ENCODE measurements at places on chromosomes 3 and 15. TPM values are rescaled to one million over a fixed set of nuclear protein-coding genes. Genes with fewer than 3 reads are reported as not detected.

Gene IL1RAP
- 11.0 TPM for total RNA-seq

- peak; percentile 87 for DNase-seq
- H3K4me1 ChIP-seq, result peaks cover 25% of the 10 kb centered on the region
- H3K36me3 ChIP-seq, result no peaks in the 10 kb centered on the region
- no peaks in the 10 kb centered on the region for H3K27me3 ChIP-seq
These were observed at the start of gene ZBTB20 for GRCh38 chr3:115146418-115147328. ZBTB20 (minus strand) TSS chr3:115147288.

- H3K27ac ChIP-seq, result no peak overlapping the region
- no peaks in the 10 kb centered on the region for H3K4me1 ChIP-seq
- H3K4me3 ChIP-seq, result no peak overlapping the region
These were observed 12.1 kb upstream of the MGA start for GRCh38 chr15:41648097-41648496.

DNA sequence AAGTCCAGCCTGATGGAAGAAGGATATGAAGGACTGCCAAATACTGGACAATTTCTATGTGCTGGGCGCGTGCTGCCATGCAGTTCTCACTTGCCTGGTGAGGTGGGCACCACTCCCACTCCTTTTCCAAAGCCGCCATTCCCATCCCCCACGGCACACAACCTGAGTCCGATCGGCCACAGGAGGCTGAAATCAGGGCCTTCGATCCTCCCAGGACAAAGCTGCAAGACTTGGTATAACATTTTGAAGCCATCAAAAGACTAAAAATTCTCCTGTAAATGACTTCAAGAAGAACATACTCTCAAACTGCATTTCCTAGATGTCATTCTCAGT lies 3.1 kb upstream of the MAP6D1 start:
- H3K4me3 ChIP-seq, result no peak overlapping the region
- H3K4me1 ChIP-seq, result peaks cover 13% of the 10 kb centered on the region
- H3K36me3 ChIP-seq, result peaks cover 11% of the 10 kb centered on the region
- no peak for DNase-seq
- no peak overlapping the region for H3K27ac ChIP-seq

- no peak overlapping the region for H3K4me3 ChIP-seq
- H3K27ac ChIP-seq, result no peak overlapping the region
- DNase-seq, result no peak
- H3K4me1 ChIP-seq, result peaks cover 30% of the 10 kb centered on the region
These were observed 2.4 kb upstream of the VIPR1 start for GRCh38 chr3:42500091-42500490.

GRCh38 chr3:120838441-120839091 lies 69.4 kb upstream of the STXBP5L start:
- H3K27me3 ChIP-seq, result no peaks in the 10 kb centered on the region
- no peaks in the 10 kb centered on the region for H3K36me3 ChIP-seq
- no peak overlapping the region for H3K4me3 ChIP-seq
- no peak overlapping the region for H3K27ac ChIP-seq

- no peaks in the 10 kb centered on the region for H3K27me3 ChIP-seq
- no peak overlapping the region for H3K4me3 ChIP-seq
- no peaks in the 10 kb centered on the region for H3K36me3 ChIP-seq
- DNase-seq, result no peak
- H3K4me1 ChIP-seq, result peaks cover 17% of the 10 kb centered on the region
These were observed 3.2 kb downstream of the SEMA7A start for GRCh38 chr15:74430510-74430951.

- H3K27me3 ChIP-seq, result no peaks in the 10 kb centered on the region
- no peaks in the 10 kb centered on the region for H3K36me3 ChIP-seq
- peak overlapping the region; percentile 19 for H3K4me3 ChIP-seq
- peak overlapping the region; percentile 33 for H3K27ac ChIP-seq
- peak; percentile 14 for DNase-seq
These were observed 6.0 kb downstream of the GABRR3 start for GRCh38 chr3:98029083-98029482.

GRCh38 chr3:33044676-33045075 lies 52.3 kb downstream of the GLB1 start:
- H3K4me1 ChIP-seq, result peaks cover 89% of the 10 kb centered on the region
- no peak overlapping the region for H3K4me3 ChIP-seq
- DNase-seq, result peak; percentile 80

- no peak for DNase-seq
- H3K27me3 ChIP-seq, result no peaks in the 10 kb centered on the region
- no peak overlapping the region for H3K27ac ChIP-seq
- H3K4me3 ChIP-seq, result no peak overlapping the region
- no peaks in the 10 kb centered on the region for H3K36me3 ChIP-seq
These were observed 60.0 kb downstream of the PLOD2 start for GRCh38 chr3:146100825-146101444.

DNA sequence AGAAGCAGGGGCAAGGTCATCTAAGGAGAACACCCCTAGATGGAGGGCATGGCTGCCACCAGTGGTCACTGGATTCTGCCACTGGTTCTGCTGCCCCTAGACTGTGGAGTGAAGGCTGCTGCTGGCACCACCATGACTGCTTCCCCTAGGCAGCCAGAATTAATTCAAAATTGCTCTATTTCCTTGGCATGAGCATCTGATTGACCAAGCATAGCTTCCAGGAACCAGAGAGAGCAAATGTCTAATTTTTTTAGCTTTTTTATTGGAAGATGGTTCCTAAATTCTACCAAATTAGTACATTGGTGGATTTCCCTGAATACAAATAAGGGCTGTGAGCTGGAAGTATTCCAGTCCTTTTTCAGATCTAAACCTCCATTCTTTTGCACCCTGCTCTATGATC lies 270.2 kb upstream of the GBE1 start:
- no peak overlapping the region for H3K4me3 ChIP-seq
- no peak overlapping the region for H3K27ac ChIP-seq
- H3K27me3 ChIP-seq, result no peaks in the 10 kb centered on the region

- no peak overlapping the region for H3K4me3 ChIP-seq
- no peak for DNase-seq
- no peak overlapping the region for H3K27ac ChIP-seq
- no peaks in the 10 kb centered on the region for H3K27me3 ChIP-seq
- H3K4me1 ChIP-seq, result no peaks in the 10 kb centered on the region
These were observed 69.0 kb downstream of the COL6A5 start for GRCh38 chr3:130414457-130414856.

- H3K4me3 ChIP-seq, result no peak overlapping the region
- no peaks in the 10 kb centered on the region for H3K4me1 ChIP-seq
- H3K27me3 ChIP-seq, result no peaks in the 10 kb centered on the region
- H3K36me3 ChIP-seq, result no peaks in the 10 kb centered on the region
- no peak for DNase-seq
These were observed 268.5 kb downstream of the SQOR start for GRCh38 chr15:45903283-45903682.

DNA sequence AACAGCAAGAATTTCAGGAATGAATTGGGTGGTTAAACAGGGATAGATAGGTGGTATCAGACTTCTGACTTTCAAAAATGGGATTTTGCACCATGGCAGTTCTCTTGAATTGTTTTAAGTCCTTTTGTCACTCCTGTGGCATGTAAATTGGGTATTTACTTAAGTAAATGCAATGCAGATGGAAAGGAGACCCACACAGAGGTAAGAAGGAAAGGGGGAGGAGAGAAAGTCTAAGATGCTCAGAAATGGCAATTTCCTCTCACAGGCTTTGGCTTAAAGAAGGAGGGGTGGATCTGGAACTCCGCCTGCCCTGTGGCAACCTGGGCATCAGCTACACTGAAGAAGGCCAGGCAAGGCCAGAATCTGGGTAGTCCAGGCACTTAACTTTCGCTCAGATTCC lies 197.1 kb upstream of the UBE2E1 start:
- H3K36me3 ChIP-seq, result no peaks in the 10 kb centered on the region
- no peaks in the 10 kb centered on the region for H3K27me3 ChIP-seq
- no peak overlapping the region for H3K27ac ChIP-seq
- H3K4me3 ChIP-seq, result no peak overlapping the region

- DNase-seq, result no peak
- H3K27me3 ChIP-seq, result no peaks in the 10 kb centered on the region
- H3K27ac ChIP-seq, result no peak overlapping the region
- no peak overlapping the region for H3K4me3 ChIP-seq
These were observed 191.6 kb downstream of the GREM1 start for GRCh38 chr15:32909431-32909830.

Gene SPATA12
- not detected for total RNA-seq

DNA sequence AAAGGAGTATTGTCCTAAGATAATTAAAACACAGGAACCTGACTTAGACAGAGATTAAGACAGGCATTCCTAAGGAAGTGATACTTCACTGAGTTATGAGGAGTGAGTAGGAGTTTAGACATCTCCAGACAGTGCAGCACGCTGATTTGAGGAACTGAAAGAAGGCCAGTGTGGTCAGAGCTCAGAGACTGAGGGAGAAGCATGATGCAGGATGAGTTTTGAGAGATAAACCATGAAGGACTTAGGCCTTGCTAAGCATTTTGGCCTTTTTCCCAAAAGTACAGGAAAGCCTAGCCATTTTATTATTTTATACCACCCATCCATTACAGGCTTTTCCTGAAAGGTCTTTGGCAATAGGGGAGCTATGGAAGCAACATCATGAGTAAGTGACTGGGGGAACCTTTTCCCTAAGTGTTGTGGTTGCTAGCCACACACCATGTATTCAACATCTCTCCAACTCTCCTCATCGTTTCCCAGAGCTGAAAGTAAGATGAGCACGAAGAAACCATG lies 375.6 kb upstream of the TPRG1 start:
- no peaks in the 10 kb centered on the region for H3K36me3 ChIP-seq
- H3K27ac ChIP-seq, result no peak overlapping the region
- no peak for DNase-seq
- no peaks in the 10 kb centered on the region for H3K4me1 ChIP-seq

GRCh38 chr15:64121614-64122013 lies 25.8 kb downstream of the SNX1 start:
- peaks cover 80% of the 10 kb centered on the region for H3K36me3 ChIP-seq
- H3K27me3 ChIP-seq, result no peaks in the 10 kb centered on the region
- DNase-seq, result no peak
- H3K27ac ChIP-seq, result no peak overlapping the region

DNA sequence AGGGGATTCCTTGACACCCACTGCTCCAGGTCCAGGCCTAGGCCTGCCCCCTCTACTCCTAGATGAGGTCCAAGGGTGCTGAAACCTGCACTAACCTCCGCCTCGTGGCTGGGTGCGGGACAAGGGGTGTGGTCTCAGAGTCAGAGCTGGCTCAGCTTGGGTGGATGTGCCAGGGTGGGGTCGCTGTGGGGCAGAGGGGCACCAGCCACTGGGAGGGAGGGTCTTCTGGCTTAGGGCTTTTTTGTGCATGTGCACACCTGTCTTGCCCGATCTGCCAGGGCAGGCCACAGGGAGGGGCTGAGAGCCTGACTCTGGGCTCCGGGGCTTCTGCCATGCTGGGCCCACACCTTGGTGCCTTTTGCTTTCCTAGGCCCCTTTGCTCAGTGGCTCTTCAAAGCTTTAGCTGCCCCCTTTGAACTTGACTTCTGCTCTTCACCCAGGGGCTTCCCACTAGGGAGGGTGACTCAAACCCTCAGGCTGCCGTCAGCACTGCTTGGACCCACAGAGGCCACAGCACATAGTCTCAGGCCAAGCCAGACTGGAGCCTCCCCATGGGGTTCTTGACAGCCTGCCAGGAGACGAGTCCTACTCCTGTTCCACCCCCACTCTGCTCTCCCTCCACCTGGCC lies 73.0 kb downstream of the KLF13 start:
- H3K4me1 ChIP-seq, result peaks cover 15% of the 10 kb centered on the region
- H3K36me3 ChIP-seq, result no peaks in the 10 kb centered on the region
- H3K27ac ChIP-seq, result no peak overlapping the region
- H3K27me3 ChIP-seq, result no peaks in the 10 kb centered on the region
- H3K4me3 ChIP-seq, result no peak overlapping the region
- DNase-seq, result no peak

GRCh38 chr15:41577863-41578735 lies 19.1 kb downstream of the TYRO3 start:
- H3K4me3 ChIP-seq, result no peak overlapping the region
- H3K36me3 ChIP-seq, result no peaks in the 10 kb centered on the region
- H3K4me1 ChIP-seq, result no peaks in the 10 kb centered on the region
- no peak overlapping the region for H3K27ac ChIP-seq
- no peaks in the 10 kb centered on the region for H3K27me3 ChIP-seq

DNA sequence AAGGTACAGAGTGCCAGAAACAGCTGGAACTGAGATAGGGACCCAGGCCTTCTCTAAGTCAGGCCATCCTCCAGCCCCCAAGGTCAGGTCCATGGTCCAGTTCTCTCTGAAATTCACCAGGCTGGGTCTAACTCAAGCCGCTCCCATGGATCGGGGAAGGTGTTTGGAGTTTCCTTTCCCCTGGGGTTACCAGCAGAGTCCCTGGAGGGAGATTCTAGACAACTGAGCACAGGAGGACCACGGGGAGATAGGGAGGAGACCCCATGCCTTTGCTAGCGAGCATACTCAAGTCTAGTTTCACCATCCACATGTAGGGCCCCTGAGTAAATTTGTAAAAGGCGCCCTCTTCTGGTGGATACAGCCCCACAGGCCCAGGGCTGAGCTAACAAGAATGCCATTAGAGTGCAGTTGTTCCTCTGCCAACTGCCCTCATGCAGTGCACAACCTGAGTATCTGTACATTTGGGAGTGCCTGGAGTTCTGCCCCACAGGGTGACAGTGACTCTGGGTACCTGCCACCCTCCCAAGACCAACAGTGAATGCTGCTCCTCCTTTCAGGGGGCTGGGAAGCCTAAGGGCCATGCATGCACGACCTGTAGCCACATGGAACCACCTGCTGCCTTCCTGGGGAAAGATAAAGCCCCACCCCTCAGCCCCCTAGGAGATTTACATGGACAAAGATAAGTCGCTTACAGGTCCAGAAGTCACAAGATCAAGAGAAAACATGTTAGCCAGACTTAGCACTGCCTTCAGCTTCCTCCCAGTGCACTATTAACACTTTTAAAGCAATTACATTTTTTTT lies 89.0 kb downstream of the IQSEC1 start:
- no peak overlapping the region for H3K4me3 ChIP-seq
- H3K27me3 ChIP-seq, result no peaks in the 10 kb centered on the region
- no peak overlapping the region for H3K27ac ChIP-seq
- peaks cover 6% of the 10 kb centered on the region for H3K36me3 ChIP-seq
- H3K4me1 ChIP-seq, result peaks cover 62% of the 10 kb centered on the region
- DNase-seq, result peak; percentile 54

DNA sequence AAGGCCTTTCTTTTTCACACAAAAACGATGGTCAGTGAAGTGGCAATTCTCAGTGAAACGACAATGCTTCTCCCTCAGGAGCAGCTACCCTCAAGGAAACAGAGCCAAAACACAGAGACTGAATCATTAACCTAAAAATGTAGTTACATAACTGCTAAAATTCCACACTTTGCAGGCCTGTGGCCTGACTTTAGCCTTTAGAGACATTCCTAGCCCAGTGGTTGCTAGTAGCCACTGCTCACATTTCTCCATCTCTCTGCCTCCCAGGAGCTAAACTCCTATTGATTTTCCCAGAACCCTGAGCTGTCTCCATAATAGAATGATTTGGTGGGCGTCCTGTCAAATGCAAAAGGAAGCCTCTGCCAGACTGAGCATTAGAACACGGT lies 630.1 kb upstream of the KCNMB2 start:
- no peak overlapping the region for H3K27ac ChIP-seq
- H3K4me1 ChIP-seq, result no peaks in the 10 kb centered on the region
- H3K4me3 ChIP-seq, result no peak overlapping the region
- no peak for DNase-seq
- no peaks in the 10 kb centered on the region for H3K27me3 ChIP-seq

Measured in CD4-positive, alpha-beta memory T cell (primary cell).